Left renal cortex interstitium (tissue), 4 donors: ENCODE measurements at places on chromosomes 3 and 15.

GRCh38 chr3:146161663-146162002, 649 bp upstream of the PLOD2 start:
- peak; percentile 59 for DNase-seq

- DNase-seq: no peak
These were observed 111.6 kb downstream of the AQP9 start for GRCh38 chr15:58249646-58250312.

DNA sequence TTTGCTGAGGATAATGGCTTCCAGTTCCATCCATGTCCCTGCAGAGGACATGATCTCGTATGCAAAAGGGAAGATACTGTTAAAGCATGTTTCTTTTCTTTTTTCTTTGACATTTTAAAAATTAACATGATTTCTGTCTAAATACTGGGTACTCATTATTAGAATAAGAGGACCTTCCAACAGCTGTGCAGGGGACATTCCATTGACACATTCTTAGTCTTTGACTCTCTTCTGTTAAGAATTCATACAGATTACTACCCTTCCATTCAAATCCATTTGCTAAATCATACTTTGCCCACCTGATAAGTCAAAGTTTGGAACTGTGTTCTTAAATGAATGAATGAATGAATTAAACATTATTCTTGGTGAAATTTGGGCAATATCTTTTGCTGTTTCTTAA, 5.1 kb upstream of the CP start:
- DNase-seq: no peak

- no peak for DNase-seq
These were observed 45.4 kb downstream of the PLOD2 start for GRCh38 chr3:146115619-146116018.

GRCh38 chr3:36989005-36989404, 3.9 kb downstream of the EPM2AIP1 start:
- no peak for DNase-seq

DNA sequence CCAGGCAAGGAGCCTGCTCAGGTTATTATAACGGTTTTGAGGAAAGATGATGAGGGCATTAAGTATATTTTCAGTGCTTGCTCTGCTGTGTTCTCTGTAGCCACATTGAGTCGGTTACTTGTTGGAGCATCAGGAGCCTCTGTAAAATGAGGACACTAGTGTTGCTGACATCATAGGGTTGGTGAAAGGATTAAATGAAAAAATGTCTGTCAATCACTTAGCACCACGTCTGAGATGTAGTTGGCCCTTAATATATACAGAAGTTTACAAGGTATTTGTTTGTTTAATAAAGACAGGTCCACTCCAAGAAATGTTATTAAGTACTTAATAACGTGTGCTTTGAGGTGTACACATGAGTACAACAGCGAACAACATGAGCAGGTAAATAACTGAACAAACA, 735 bp upstream of the SLC25A26 start:
- DNase-seq: no peak

DNA sequence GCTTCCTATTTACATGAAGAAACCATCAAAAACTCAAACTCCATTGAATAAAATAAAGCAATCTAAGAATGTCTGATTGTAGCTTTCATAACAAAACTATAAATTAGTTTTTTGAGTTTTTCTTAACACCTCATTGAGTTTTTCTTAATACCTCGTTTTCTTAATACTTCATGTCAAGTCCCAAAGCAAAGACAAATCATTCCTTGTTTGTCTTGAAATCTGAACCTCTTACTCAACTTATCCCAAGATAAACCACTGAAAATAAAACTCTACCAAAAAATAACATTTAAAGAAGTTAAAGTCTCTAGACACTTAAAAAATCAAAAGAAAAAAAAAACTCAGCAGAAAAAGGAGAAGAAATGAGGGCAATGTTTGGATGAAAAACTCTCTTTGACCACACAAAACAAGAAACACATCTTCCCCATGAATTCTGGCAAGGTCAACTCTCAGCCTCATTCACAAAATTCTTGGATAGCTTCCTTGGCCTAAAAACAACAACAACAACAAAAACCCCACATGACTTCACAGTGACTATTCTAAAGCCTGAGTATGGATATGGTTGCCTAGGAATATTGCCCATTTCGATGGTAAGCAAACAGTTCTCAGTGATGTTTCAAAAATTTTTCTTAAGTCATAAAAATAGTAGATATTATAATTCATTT, 38.2 kb downstream of the TMCC1 start:
- DNase-seq: no peak

DNA sequence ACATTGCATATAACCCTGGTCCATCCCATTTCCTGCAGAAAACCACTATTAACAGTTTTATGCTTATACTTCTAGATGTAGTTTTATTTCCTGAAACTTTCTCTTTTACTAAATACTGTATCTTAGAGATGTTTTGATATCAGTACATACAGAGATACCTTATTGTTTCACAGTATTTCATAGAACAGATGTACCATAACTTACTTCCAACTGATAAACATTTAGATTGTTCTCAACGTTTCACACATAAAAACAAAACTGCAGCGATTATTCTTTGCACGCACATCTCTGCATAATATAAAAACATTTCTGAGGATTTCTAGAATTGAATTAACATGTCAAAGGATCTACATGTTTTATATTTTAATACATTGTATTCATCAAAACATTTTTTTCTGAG, 2.6 kb downstream of the ZNF80 start:
- no peak for DNase-seq

GRCh38 chr3:142863010-142863817, 25.7 kb downstream of the PCOLCE2 start:
- no peak for DNase-seq

GRCh38 chr3:9422712-9423424, 25.5 kb downstream of the SETD5 start:
- peak; percentile 60 for DNase-seq

DNA sequence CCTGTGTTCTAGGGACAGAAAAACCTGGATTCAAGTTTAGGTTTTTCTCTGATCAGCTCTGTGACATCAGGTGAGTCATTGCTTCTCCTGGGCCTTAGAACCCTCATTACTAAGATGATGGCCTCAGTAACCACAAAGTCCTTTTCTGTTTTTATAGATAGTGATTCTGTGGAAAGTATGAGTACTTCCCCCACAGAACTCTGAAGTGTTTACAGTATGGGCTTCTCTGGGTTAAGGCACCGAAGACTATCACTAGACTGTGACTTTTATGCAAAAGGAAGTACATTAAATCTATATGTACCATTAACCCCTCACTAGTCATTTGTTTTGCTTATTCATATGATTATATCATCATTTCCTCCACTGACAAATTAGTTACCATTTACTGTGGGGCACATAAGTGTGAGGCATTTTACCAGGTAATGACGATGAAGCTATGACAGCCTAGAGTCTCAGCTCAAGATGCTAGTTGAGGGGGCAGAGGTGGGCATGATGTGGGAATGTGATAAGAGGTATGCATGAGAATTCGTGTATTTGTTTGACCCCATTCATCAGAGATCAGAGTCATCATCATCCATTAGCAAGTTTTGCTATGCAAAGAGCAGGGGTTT, 15.0 kb upstream of the RORA start:
- no peak for DNase-seq

DNA sequence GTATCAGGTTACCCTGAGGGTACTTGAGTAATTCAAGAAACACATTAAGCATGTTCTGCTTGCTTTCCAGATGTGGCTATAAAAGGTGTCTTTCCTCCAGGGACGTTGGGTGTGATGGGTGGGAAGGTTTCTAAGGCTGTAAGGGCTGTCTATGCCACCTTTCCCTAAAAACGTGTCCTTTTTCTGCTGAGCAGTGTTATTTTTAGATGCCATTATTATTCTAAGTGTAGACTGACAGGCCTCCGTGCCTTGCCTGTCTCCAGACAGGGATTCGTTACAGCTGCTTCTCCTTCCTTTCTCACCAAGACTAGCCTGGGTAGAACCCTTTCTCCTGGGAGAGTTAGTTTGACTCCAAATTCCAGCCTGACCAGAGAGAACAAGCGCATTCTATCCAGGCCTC, 26.8 kb upstream of the RHO start:
- DNase-seq: no peak

- no peak for DNase-seq
These were observed 56.1 kb upstream of the PLXNA1 start for GRCh38 chr3:126926684-126927400.

DNA sequence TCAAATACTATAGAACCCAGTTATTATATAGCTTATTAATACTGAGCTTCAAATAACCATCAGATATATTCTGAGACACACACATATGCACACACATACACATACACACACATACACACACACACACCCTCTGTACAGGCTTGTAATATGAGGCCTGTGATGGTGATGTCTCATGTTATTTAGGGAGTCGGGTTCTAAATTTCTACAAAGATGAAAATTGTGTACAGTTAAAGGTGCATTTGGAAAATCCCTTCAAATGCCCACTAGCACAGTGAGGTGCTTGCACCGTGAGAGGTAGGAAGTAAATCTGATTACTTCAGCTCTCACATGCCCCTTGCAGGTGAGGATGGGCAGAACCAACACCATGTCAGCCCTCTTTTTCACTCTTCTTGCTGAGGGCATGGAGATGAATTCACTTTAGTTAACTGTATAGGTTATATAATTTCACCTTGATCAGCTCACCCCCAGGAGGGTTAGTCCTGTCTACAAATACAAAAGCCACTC, 294.5 kb upstream of the PROK2 start:
- DNase-seq: no peak

DNA sequence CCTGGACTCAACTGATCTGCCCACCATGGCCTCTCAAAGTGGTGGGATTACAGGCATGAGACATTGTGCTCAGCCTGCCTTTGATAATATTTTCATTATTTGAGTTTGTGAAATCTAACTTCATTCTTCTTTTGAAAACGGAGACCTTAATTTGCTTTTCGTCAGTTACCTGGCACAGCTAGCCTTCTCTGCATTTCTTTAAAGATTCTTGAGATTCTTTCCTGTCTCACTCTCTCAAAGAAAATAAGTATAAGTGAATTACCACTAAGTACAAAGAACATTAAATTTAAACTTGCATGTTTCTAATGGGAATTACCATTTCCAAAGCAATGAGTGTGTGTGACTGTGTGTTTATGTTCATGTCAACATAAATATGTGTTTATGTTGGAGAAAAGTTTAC, 187.9 kb downstream of the NFKBIZ start:
- DNase-seq: peak; percentile 19

- DNase-seq: no peak
These were observed 12.9 kb upstream of the CPNE9 start for GRCh38 chr3:9690451-9691450.

DNA sequence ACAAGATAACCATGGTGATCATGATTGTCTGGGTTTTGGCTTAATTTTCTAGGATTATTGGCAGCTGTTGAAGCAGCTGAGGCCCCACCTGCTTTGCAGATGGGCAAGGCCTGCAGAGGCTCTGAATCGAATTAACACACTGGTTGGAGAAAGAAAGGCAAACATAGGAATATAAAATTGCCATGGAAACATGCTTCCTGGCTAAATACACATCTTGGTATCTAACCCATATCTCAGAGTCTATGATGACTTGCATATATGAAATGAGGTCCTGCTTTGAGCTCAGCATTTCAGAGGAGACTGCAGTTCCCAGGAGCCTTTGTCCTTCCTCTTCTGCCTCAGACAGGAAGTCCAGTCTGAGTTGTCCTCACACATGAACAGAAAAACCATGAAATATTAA, 24.3 kb upstream of the SV2B start:
- DNase-seq: no peak

- no peak for DNase-seq
These were observed 16.7 kb upstream of the LCMT2 start for GRCh38 chr15:43347114-43347513.

DNA sequence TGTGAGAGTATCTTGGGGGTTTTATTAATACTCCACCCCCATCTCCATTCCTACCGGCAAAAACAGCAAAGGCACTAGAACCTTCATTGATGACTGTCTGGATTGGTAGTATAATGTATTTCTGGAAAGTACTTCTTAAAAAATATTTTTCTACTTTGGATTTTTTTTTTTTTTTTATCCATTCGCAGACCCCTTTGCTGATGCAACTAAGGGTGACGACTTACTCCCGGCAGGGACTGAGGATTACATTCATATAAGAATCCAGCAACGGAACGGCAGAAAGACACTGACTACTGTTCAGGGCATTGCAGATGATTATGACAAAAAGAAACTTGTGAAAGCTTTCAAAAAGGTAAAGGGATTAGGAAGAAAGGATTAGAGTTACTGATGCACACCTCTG, 1.2 kb downstream of the EIF1B start:
- DNase-seq: peak; percentile 15

DNA sequence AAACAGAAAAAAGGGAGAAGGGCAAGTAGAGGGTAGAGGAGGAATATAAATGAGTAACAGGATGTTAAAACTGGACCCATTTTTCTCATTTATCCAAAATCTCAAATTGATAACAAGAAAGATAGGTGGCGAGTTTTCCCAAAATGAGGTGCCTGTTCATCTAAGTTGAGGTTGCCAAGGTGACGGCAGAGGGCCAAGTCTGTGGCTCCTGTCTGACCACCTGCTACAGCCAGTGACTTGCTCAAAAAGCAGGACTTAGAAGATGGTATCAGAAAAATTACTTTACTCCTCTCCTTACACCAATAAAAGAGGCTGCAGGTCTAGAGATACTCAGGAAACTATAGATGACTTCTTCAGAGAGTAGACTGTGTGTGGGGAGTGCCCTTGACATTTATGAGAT, 137.6 kb upstream of the ZNF385D start:
- DNase-seq: no peak

DNA sequence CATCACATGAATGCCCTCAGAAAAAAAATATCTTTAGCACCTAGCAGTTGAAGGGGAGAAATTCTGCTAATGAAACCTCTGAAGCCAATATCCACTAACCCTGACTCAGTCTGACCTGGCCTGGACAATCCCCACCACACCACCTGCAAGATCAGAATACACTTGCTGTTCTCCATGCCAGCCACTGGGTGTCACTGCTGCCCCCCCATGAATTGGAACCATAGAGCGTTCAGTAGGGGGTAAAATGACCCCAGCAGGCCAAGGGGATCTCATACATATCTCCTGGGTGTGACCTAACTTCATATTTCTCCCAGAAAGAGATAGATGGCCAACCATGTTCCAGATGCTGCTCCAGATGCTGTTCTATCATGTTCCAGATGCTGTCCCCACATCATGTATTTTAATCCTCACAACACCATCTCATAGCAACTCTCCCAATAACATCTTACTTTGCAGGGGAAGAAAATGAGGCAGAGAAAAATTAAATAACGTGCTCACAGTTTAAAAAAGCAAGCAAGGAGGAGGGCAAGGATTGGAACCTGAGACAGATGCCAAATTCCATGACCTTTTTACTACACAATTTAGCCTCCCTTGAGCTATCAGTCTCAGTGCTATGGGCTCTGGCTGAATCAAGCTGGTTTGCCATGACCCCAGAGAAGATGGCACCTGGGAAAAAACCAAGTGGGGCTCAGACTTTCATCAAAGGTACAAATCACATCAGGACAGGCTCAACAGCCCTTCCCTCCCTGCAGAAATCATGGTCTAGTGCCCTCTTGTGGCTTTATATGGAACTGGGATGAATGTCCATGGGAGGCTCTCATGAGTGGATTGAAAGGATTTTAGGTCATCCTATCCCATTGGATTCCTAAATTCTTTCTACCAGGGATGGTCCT, 12.4 kb downstream of the NTRK3 start:
- no peak for DNase-seq
